ENCODE measurements at places on chromosomes 1 and 21. TPM values are rescaled to one million over a fixed set of nuclear protein-coding genes. Genes with fewer than 3 reads are reported as not detected.

DNA sequence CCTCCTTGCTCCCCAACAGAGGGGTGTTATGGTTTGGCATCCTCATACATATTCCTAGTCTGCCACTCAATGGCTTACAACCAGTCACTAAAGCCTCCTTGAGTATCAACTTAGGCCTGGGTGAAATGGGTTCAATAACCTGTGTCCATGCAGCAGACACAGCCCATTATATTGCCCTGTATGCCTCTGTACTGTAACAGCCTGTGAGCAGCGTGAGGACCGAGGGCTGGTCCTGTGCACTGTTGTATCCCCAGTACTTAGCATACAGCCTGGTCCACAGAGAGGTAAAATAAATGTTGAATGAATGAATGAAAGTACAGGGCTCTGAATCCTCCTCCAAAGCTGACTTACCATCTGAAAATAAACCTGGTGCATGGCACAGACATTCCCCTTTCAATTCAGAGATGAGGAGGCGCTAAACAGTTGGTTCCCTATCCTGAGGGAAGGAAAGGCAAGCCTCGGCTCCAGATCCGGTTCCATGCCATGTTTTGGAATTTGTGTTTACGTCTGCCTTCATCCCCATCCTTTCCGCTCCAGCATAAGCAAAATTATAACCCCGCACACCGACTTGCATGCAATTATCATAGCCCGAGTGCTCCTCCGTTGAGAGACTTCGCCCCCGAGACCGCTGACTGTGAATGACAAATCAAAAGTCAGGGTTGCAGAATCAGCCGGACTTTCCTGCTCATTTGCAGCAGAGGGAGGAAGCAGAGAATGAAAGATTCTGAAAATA is 45.0 kb upstream of the DNAJC6 start:
- DNase-seq: peak; percentile 80

- peak; percentile 87 for DNase-seq
Measured at GRCh38 chr1:119859647-119860046, 36.7 kb downstream of the ADAM30 start.

DNA sequence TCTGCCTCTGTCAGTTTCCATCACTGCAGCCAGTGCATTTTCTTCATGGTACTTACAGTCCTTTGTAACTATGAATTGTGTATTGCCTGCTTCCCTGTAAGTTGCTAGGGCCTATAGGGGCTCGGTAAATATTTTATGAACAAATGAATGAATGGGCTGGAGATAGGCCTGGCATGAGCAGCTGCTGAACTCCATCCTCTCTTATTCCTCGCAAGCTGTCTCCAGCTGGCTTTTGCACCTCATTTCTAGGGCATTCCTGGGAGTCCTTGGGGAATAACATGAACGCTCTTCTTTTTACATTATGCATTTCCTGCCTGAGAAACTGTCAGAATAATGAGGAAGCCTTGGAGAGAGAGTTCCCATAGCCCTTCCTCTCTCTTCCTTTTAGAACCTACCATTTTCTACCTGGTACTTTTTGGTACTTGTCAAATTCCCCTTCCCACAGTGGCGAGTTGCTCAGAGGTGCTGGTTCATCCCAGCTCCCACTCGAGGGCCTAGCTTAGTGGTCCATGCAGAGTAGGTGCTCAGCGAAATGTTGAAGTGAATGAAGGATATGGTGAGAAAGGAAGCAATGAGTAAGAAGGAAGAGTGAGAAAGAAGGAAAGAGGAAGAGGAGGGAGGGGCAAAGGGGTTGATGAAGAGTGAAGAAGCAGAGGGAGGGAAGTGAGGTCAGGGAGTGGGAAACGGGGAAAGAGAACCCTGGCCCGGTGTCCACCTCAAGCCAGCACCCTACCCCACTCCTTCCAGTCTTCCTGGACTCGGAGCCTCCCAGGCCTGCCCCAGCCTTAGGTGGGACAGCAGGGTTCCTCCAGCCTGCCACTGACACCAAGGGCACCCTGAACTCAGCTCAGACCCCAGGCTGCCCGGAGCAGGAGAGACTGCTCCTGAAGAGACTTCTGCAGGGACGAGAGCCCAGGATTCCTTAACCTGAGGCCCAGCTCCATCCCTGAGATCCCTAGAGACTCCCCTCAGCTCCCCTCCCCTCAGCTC is 29.6 kb downstream of the KCNC4 start:
- no peak for DNase-seq

DNA sequence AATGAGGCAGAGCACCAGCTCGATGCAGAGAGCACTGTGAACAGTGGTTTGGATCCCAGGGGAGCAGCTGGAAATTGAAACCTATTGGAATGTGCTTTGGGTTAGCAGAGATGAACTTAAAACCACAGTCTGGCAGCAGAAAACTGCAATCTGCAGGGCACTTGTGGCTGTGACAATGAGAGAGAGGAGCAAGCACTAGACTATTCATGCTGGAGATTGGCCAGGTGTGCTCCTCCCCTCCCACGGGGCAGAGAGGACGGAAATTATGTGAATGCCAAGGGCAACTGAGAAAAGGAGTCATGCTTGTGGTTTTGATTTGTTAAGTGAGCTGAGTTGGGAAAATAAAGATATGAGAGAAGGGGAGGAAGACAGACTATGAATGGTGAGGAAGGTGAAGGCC is 38.1 kb downstream of the HSD3B2 start:
- peak; percentile 96 for DNase-seq

GRCh38 chr1:85229574-85230097 is 28.8 kb upstream of the SYDE2 start:
- no peak for DNase-seq

GRCh38 chr1:54697896-54698295 is 17.8 kb upstream of the TTC4 start:
- no peak for DNase-seq

GRCh38 chr21:39601187-39601928 is 11.4 kb upstream of the B3GALT5 start:
- peak; percentile 26 for DNase-seq

- no peak for DNase-seq
Measured at GRCh38 chr1:210074904-210075303, 136.9 kb downstream of the SYT14 start.

GRCh38 chr1:92953491-92953890 is 7.8 kb downstream of the DIPK1A start:
- no peak for DNase-seq

- no peak for DNase-seq
Measured at GRCh38 chr1:160713161-160713560, 1.5 kb upstream of the CD48 start.

GRCh38 chr21:38972078-38972477 is 166.3 kb downstream of the ETS2 start:
- no peak for DNase-seq

DNA sequence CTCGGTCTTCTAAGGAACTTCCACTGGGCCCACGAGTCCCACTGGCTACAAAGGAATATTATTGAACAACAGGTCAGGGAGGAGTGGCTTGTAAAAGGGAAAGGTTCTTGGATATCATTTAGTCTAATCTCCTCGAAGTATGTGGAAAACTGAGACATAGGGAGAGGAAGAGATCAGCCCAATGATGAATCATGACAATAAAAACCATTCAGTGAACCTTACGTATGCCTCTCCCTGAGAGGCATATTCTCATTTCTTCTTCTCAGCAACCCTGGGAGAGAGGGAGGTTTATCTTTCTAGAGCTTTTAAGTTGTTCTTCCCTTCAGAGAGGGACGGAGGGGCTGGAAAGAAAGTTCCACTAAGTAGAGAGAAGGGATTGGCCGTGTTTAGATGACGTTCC is 5.3 kb upstream of the MOB3C start:
- DNase-seq: peak; percentile 26

DNA sequence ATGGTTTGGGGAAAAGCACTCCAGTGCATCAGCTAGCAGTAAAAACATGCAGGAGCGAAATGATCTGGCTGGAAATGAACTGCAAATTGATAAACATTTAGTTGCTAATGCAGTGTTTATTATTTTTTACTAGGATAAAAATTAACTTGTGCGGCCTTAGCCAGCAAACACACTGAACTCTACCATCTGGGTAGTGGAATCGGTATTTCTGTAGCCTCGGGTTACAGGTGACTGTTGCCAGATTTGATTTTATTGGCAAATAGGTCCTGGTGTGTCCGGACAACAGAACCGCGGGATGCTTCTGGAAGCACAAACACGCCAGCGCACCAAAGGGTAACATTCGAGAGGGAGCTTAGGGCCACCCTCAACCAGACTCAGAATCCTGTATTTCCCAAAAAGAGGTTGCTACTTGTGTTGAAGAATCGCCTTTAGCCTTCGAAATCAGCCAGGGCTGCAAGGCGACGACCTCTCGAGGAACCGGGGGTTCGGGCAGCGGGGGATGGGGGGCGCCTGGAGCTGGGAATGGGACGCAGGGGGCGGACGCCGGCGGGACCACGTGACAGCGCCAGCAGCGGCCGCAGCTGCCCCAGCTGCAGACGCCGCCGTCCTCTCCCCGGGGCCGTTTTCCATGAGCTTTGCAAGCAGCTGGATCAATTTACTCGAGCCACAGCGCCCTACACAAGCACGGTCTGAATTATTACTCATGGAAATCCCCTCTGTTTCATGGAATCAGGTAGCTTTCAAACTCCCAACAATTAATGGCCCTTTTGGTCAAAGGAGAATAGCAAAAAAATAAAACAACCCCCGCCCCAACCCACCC is 158.8 kb downstream of the TOMM20 start:
- peak; percentile 89 for DNase-seq

GRCh38 chr21:29704719-29705118 is 235.1 kb downstream of the GRIK1 start:
- DNase-seq: no peak

DNA sequence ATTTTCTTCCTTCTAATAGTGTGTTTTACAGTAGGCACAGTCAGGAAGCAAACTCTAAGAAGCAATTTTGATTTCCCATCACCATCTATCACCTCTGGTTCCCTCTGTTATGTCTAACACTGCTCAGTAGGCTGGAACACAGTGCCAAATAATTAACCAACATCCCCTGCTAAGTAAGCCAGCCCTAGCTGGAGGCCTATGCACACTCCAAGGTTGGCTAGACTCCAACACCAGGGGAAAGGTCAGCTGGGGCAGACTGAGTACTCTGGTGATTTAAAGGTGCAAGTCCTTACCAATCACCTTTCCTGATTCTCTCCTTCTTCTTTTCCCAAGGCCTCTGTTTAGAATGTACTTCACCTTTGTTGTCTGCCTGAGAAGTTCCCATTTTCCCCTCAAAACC is 46.5 kb upstream of the BEND5 start:
- DNase-seq: peak; percentile 3

- DNase-seq: no peak
Measured at GRCh38 chr1:19670787-19671186, 6.1 kb downstream of the HTR6 start.

GRCh38 chr1:43947874-43948437 is 1.2 kb downstream of the IPO13 start:
- DNase-seq: no peak

- no peak for DNase-seq
Measured at GRCh38 chr1:48829446-48829845, 52.8 kb upstream of the BEND5 start.

- peak; percentile 78 for DNase-seq
Measured at GRCh38 chr1:171881442-171881841, 40.1 kb downstream of the DNM3 start.

DNA sequence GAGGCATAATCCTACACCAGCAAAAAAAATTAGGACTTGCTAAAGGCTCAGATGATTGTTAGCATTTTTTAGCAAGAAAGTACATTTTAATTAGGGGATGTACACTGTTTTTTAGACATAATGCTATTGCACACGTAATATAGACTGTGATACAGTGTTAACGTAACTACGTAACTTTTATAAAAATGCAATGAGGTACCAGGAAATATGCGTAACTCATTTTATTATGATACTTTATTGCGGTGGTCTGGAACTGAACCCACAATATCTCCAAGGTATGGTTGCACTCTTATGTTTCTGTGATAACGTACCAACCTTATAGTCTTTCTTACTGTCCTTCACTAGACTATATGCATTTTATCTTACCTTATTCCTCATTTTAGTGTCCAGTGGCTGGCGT is 62.8 kb upstream of the B3GALT2 start:
- no peak for DNase-seq

DNA sequence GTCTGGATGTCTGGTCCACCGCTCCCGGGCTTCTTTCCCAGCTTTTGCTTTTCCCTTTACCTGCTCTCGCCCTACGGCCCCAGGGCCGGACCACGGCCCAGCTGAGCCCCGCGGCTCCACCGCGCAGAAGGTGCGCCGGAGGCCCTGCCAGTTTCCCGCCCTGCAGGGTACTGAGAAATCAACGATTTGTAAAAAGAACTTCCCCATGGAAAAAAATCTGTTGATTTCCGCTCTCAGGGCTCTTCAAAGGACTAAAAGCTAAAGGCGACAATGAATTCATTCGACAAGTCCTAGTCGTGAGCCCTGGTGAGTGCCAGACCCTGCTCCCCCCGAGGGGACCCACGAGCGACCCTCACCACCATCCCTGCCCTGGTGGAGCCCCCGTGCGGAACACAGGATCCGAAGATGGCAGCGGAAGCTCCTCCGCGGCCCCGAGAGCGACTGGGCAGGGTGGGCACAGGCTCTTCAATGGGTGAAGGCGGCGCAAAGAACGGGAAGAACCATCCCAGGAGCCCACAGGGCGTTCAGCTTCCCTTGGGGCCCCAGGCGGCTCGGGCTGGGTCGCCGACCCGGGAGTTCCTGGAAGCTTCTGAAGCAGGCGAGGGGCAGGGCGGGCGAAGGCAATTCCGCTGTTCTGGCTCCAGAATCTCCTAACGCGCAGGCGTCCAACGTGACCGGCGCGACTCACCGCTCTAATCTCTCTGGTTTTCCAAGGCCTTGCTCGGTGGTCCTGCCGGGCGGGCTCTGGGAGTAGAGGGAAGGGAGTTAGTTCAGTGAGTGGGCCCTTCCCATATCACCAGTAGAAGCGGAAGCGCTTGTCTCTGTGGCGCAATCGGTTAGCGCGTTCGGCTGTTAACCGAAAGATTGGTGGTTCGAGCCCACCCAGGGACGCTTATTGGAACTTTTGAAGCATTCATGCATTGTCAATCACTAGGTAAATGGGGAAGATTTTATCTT is 6.6 kb upstream of the RNU1-2 start:
- DNase-seq: peak; percentile 83

GRCh38 chr1:100628631-100629081 is 90.7 kb downstream of the GPR88 start:
- peak; percentile 23 for DNase-seq

DNA sequence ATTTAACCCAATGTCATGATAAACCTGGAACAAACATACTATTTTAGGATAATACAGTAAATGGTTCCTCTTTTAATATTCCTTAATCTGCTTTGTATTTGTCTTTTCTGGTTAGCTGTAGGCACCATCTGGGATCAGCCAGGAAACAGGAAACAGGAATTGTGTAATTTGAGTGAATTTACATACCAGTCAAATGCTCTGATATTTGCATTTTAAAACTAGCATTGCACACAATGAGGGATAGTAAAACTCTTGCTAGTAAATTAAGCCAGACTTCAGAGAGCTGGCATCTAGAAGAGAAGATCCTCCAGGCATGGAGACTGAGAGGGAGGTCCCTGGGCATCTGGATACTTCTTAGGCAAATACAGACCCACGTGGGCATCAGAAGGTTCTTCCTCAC is 103.5 kb downstream of the HMCN1 start:
- no peak for DNase-seq

The CR1L gene
- 0.69 TPM for total RNA-seq

The TMPRSS15 gene
- total RNA-seq: 0.03 TPM

The EPHB2 gene
- 94.2 TPM for total RNA-seq

The CNKSR1 gene
- total RNA-seq: 1.3 TPM

The UQCRHL gene
- 4.1 TPM for total RNA-seq

The SPRR4 gene
- total RNA-seq: not detected

Measured in Daoy (cell line).